ENCODE measurements at places on chromosomes 6 and 20.

- DNase-seq, result no peak
These were observed 79.0 kb upstream of the EEF1E1 start for GRCh38 chr6:8181160-8181881.

DNA sequence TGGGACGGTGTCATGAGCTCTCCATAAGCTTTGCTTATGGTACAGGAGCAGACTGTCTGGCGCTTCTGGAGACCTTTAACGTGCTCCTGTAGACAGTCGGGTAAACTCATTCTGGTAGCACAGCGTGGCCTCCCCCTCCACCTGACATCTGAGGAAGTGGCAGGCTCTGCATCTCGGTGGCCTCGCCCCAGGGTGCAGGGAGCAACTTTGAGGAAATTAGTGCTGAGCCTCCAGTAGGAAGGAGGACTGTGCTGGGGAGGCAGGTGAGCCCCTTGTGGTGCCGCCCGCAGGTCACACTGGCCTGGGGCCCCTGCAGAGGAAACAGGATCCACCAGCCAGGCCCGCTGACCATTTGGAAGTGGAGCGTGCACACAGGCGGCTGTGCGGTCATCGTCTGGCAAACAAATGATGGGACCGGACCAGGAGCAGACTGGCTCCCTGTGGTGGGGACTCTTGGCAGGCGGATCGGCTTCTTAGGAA is 57.9 kb downstream of the SYNJ2 start:
- DNase-seq, result no peak

- no peak for DNase-seq
These were observed 153.9 kb downstream of the MMS22L start for GRCh38 chr6:97129106-97129505.

- no peak for DNase-seq
These were observed 800 bp downstream of the RWDD2A start for GRCh38 chr6:83193747-83194566.

DNA sequence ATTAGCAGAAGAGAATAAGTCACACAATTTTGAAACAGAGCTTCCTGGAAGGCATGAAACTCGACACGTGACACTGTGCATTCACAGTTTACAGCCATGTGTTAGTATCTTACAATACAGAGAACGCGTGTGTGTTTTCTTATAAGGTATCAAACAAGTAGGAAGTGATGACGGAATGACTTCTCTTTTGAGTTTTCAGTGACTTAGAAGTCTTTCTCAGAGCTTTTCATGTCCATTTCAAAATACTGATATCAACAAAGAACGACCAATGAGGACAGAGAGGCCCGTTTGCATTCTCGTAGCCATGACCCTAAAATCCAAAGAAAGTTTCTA is 36.6 kb upstream of the DUSP22 start:
- DNase-seq, result no peak

DNA sequence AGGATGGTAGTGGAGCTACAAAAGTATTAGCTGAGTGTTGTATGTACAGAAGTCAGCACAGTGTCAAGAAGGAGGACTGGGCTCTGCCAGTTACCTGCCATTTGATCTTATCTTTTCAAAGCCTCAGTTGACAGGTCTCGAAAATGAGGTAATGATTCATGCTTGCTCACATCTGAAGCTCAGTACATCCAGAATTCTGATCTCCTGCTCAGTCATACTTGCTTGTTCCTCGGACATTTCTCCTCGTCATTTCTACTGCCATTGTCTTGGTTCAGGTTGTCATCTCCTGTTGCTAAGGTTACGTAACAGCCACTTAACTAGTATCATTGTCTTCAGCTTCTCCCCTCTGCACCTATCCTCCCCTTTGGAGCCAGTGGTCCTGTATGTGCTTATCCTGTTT is 89.5 kb downstream of the SLX4IP start:
- no peak for DNase-seq

GRCh38 chr20:24949756-24950127 is 673 bp downstream of the CST7 start:
- DNase-seq, result no peak

DNA sequence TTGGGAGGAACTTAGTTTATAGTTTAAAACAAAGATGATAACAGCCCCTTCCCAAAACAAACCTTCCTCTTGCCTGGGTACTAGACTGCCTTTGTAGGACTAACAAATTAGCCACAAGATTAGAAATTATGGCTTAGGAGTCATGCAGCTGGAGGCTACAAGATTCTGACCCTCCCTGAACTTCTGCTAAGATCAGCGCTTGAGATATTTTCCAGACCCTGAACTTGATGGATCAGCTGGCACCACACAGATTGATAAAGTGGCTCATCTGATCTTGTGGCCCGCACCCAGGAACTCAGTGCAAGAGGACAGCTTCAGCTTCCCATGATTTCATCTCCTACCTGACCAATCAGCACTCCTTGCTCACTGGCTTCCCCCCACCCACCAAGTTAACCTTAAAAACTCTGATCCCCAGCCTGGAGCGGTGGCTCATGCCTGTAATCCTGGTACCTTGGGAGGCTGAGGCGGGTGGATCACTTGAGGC is 5.9 kb upstream of the SERINC3 start:
- no peak for DNase-seq

DNA sequence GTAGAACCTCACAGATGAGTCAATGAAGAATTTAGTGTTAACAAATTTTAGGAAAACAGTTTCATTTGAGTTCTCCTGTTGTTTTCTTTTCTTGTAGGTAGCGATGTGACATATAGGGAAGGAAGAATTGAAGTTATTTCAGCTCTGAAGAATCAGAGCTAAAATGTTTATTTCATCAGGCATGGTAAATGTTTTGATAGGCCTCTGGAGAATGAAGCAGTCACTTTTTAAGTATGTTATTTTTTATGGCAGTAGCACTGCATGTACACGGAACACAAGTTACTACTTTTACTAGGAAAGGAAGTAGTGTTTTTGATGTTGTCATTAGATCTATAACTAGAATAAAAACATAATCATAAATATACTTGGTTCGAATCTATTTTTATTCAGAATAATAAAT is 1357.3 kb upstream of the CITED2 start:
- no peak for DNase-seq

Data from NCI-H2081 treated with DMSO at 0.1 percent for 48 hours (cell line).